NCI-H774 (cell line): ENCODE measurements at places on chromosomes 5 and 9.

GRCh38 chr9:4661611-4662010, 483 bp upstream of the PLPP6 start:
- no peak for DNase-seq

GRCh38 chr5:172658961-172659501, 18.0 kb downstream of the NEURL1B start:
- no peak for DNase-seq

GRCh38 chr5:94457788-94458187, 160.6 kb downstream of the KIAA0825 start:
- DNase-seq = no peak

- no peak for DNase-seq
Measured at GRCh38 chr9:98732801-98733200, 24.1 kb upstream of the GABBR2 start.

DNA sequence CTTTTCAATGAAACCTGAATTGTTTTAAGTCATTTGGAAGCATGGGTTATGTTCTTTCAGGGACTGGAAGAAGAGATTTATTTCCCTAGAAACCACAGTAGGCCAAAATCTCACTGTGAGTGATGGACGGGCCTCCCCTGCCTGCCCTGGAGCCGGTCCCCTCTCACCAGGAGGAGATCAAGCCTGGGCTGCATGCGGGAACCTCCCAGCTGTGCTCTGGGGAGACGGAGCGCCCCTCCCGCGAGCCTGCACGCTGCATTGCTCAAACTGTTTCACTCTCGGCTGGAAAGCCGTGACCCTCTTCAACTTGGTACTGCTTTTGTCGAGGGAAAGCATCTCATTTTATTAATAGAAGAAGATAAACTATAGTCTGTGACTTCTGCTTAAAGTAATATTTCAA, 85.4 kb downstream of the IRX2 start:
- peak; percentile 14 for DNase-seq

DNA sequence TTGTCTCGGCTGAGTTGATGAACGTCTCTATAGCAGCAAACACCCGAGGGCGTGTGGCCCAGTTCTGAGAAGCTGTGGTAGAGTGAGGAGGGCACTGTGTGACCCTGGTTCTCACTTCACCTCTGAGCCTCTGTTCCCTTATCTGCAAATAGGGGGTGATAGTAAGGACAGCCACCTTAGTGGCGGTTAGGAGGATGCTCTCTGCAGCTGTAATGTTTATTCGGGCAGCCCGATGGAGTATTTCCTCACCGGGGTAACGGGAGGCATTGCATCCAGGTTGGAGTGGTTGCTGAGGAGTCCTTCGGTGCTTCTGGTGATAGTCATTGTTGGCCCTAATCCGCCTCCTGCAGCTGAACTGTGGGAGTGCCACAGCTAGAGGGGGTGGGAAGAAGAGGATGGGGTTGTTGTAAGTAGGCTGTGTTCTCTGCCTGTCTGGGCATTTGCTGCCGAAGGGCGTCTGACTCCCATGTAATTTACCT, 13.9 kb downstream of the PRRC2B start:
- no peak for DNase-seq

DNA sequence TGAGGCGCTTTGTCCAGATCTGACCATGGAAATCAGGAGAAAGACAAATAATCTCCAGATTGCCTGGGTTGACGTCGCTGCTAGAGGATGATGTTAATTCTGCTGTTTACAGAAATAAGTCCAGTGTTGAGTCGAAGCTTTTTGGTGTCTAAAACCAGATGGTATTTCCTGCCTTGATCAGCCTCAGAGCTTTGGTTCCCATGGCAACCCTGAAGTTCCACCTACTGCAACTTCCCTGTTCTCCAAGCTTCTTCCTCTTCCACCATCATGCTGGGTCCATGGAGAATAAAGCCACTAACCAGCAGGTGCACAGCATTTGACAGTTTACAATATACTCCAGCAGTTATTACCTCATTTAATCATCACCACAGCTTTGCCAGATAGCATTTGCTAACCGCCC, 18.0 kb upstream of the GABBR2 start:
- DNase-seq = no peak

GRCh38 chr5:32160228-32160627, 13.9 kb downstream of the GOLPH3 start:
- DNase-seq = no peak

DNA sequence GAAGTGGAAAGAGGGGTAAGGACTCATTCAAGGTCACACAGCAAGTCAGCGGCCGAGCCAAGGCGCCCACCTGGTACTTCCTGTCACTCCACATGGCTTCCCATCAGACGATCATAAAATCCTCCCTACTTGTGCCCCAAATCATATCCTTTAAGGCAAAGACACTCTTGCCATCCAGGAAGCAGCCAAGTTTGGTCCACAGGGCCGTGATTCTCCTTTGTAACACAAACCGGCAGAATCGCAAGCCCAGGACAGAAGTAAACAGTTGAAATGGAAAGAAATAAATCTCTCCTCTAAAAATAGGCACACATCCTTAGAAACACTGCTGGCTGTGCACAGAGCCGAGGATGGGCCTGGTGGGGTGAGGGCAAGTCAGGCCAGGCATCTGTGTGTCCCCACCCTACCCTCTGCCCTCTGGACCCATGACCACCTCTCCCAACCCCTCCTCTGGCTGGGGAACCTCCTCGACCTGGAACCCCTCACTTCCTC, 30.5 kb downstream of the TMOD1 start:
- no peak for DNase-seq

DNA sequence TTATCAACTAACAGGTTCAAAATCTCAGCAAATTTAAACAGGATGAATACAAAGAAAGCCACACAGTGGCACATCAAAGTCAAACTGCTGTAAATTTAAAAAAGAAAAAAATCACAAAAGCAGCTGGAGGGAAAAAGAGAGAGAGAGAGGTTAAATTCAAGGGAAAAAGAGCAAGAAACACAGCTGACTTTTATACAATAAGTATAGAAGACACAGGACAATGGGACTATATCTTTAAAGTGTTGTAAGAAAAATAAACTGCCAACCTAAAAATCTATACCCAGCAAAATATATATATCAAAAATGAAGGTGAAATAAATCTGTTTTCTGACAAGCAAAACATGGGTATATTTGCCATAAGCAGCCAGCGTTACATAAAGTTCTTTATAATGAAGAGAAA, 261.5 kb downstream of the TLE1 start:
- no peak for DNase-seq

- DNase-seq = no peak
Measured at GRCh38 chr9:16871336-16872151, 1.1 kb upstream of the BNC2 start.

- no peak for DNase-seq
Measured at GRCh38 chr9:104080983-104081382, 13.1 kb upstream of the SMC2 start.

DNA sequence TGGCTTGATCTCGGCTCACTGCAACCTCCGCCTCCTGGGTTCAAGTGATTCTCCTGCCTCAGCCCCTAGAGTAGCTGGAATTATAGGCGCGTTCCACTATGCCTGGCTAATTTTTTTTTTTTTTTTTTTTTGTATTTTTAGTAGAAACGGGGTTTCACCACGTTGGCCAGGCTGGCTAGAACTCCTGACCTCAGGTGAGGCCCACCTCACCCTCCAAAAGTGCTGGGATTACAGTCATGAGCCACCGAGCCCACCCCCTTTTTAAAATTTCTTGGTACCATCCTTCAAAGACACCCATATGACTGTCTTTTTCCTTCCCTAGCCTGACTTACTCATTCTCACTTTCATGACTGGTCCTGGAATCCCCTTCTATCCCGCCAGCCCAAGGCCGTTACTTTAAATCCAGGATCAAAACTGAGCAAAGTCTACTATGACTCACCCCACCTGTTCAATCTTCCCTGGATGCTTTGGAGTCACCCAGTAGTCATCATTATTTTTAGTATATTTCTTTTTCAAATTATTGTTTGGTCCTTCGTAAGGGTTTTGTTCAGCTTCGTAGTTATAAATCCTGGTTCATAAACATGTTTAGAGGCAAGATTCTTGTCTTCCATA, 1.2 kb upstream of the TBCA start:
- DNase-seq = no peak

- DNase-seq = no peak
Measured at GRCh38 chr5:2196989-2197619, 314.4 kb upstream of the IRX4 start.

DNA sequence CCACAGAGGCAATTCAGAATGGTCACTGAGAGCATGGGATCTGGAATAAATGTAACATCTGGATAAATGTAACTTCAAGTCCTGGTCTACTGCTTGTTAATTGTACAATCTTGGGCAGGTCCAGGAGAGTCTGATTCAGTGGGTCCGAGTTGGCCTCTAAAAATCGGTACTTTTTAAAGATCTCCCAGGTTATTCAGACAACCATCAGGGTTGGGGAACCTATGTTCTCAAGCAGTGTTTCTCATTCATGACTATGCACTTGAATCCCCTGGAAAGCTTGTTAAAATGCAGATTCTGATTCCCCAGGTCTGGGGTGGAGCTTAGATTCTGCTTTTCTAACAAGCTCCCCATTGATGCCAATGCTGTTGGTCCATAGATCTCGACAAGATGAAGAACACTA, 14.8 kb downstream of the ANXA1 start:
- DNase-seq = no peak

- DNase-seq = no peak
Measured at GRCh38 chr9:114580609-114581193, 6.9 kb upstream of the ATP6V1G1 start.

- no peak for DNase-seq
Measured at GRCh38 chr9:100394816-100395215, 32.1 kb upstream of the MSANTD3 start.

DNA sequence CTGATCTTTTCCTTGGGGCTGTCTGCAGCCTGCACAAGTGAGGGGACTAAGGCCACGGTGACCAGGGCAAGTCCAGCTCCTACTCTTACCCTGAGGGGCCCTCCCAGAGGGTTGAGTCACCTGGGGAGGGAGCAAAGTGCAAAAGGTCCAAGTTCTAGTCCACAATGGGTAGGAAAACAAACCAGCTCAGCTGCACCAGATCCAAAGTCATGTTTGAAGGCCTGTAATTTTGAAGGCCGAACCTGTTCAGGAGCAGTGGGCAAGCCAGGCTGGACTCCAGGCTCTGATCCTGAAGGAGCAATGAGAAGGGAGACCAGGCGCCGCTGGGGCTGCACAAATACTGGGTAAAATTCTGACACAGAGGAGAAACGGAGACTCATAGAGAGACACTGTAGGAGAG, 15.8 kb upstream of the TCF7 start:
- no peak for DNase-seq

- DNase-seq = no peak
Measured at GRCh38 chr9:125180876-125181275, 8.7 kb downstream of the PPP6C start.

GRCh38 chr5:90264689-90265544, 144.6 kb downstream of the CETN3 start:
- DNase-seq = peak; percentile 45

GRCh38 chr5:158060212-158060611, 201.3 kb upstream of the CLINT1 start:
- no peak for DNase-seq

- no peak for DNase-seq
Measured at GRCh38 chr9:84007662-84008061, 27.1 kb downstream of the RMI1 start.

- no peak for DNase-seq
Measured at GRCh38 chr5:149466457-149466972, 84.7 kb downstream of the CSNK1A1 start.

DNA sequence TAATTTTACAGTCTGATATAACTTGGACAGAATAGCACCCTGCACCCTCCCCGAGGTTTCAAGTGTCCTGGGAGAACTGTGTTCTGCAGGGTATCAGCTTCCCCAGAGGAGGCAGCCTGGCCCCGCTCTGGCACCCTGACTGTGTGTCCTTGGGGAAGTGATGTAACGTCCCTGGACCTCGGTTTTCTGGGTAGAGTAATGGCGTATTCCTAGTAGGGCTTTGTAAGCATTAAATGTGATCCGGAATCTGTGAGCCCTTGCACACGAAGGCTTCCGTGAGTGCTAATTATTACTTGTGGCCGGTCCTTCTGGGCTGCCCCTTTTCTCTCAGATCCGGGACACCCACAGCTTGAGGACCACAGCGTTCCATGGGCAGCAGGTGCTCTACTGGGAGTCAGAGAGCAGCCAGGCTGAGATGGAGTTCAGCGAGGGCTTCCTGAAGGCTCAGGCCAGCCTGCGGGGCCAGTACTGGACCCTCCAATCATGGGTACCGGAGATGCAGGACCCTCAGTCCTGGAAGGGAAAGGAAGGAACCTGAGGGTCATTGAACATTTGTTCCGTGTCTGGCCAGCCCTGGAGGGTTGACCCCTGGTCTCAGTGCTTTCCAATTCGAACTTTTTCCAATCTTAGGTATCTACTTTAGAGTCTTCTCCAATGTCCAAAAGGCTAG, 1.0 kb upstream of the CACFD1 start:
- DNase-seq = peak; percentile 4

GRCh38 chr5:40552981-40553380, 126.7 kb upstream of the PTGER4 start:
- no peak for DNase-seq

GRCh38 chr5:180648658-180649296, 623 bp downstream of the FLT4 start:
- no peak for DNase-seq

DNA sequence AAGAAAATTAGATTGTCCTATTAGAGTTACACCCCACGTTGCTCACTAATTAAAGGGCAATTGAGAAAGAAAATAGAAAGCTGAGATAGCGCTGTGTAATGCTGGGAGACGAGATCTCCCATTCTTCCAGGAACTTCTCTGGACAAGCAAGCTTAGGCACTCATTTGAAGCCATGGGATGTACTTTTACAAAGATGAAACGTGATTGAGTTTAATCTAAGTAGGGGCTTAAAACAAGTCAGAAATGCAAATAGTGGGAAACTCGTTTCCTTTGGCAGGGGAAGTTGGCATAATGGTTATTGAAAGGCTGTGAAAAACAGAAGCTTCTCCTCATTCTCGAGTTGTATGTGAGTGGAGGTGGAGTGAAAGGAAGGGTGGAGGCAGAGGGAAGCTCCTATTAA, 3.7 kb downstream of the PRDM6 start:
- no peak for DNase-seq

GRCh38 chr5:149674686-149675085, 55.4 kb upstream of the PPARGC1B start:
- DNase-seq = no peak

DNA sequence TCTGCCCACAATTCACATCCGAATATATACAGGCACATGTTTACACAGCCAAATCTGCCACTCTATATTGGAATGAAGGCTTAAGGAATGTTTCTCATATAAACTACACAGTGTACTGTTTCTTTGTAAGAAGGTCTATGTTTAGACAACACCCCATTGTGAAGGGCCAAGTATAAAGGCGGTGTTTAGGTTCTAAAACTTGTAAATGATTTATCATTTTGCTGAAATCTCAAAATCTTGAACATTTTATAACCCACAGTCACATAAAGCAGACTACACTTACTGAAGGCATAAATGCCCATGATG, 94.0 kb downstream of the ZNF608 start:
- no peak for DNase-seq

- DNase-seq = peak; percentile 51
Measured at GRCh38 chr5:6574537-6575245, 58.2 kb downstream of the NSUN2 start.
